NCI-H2029 treated with DMSO at 0.1 percent for 48 hours (cell line): ENCODE measurements at places on chromosomes 3 and 15.

GRCh38 chr3:59607656-59608055 lies 557.8 kb upstream of the CFAP20DC start:
- DNase-seq, result no peak

GRCh38 chr3:172449466-172450149 lies 1.4 kb upstream of the GHSR start:
- peak; percentile 22 for DNase-seq

- no peak for DNase-seq
Observed at GRCh38 chr15:55742498-55742926, 440 bp downstream of the PRTG start.

DNA sequence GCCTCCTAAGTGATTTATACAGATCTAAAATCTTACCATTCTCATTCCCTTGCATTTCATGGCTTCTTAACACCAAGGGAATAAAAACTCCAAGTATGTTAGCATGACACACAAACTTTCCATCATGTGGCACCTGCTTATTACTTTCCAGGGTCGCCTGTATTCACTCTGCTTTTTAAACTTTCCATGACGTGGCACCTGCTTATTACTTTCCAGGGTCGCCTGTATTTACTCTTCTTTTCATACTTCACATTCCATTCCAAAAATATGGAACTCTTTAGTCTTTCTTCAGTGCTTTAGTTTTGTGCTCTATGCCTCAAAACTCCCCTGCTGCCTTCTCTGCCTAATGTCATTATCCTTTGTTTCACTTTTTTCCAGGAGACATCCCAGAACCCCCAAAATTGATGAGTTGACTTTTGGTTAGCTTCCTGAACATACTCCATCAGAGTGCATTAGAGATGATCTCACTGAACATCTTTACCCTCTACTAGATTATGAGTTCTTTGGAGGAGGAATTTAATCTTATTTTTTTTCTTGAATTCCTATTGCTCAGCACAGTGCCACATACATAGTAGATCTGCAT lies 47.0 kb downstream of the CALML4 start:
- DNase-seq, result no peak

GRCh38 chr3:195269375-195270078 lies 1.4 kb downstream of the XXYLT1 start:
- no peak for DNase-seq

DNA sequence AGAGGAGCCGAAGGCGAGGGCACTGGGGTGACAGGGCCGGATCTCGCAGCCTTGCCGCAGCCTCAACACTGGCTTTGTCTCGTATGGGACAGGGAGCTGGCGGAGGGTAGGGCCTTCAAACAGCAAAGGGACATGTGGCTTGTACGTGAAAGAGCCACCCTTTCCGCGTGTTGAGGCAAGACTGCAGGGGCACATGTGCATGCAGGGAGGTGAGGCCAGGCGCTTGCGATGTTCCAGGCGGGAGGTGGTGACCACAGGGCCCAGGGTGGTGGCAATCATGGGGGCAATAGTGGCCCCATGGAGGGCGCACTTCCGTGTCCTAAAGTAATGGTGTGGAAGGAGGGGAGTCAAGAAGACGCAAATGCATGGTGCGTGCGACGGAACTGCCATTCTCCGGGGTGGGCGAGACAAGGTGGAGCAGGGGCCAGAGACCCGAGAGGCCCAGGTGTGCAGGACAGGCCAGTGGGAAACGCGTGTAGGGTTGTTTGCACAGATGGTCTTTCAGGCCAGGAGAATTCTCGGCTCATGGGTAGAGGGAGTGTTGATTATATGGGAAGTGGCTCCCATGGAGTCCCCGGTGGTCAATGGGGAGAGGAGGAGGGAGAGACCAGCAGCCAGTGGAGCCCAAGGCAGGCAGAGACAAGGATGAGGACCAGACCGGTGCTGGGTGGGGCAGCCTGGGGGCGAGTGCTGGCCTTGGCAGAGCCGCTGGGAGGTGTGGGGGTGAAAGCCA lies 45.8 kb upstream of the PCSK6 start:
- DNase-seq, result no peak

DNA sequence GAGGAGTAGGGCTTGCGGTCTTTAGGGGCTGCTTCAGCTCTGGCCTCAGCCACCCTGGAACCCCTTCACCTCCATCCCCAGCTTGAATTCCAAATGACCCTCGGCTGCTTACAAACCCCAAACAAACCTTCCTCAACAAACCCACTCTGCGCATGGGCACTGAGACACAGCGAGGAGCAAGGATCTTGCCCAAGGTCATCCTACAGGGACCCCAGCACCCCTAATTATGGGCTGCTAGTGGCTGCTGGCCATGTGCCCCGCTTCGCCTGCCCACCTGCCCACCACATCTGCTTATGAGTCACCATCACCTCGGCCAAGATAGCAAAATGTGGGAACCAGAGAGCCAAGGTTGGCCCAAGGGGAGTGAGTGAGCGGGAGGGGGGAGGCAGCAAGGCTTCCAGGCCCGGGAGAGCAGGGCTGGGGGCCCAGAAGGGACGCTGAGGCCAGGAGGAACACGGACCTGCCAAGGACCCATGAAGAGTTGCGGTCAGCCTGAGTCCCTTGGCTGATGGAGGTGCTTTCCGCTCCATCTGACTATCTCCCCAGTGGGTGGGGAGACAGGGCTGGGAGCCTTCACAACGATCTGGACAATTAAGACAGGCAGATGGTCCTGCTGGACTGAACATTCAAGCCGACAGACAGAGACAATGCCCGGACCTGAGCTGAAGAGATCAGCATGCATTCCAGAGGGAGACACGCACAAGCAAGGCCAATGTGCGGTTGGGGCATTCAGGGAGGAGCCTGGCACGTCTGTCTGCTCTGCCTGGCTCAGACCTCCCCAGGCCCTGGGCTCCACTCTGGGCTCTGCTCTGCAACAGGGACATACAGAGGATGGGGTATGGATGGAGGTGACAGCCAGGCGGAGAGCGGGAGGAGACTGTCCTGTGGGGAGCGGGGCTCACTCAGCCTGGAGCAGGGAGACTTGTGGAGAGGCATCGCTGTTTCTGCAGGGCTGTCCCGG lies 10.8 kb upstream of the GRIP2 start:
- no peak for DNase-seq

GRCh38 chr15:69313432-69314000 lies 14.8 kb downstream of the PAQR5 start:
- DNase-seq, result no peak

DNA sequence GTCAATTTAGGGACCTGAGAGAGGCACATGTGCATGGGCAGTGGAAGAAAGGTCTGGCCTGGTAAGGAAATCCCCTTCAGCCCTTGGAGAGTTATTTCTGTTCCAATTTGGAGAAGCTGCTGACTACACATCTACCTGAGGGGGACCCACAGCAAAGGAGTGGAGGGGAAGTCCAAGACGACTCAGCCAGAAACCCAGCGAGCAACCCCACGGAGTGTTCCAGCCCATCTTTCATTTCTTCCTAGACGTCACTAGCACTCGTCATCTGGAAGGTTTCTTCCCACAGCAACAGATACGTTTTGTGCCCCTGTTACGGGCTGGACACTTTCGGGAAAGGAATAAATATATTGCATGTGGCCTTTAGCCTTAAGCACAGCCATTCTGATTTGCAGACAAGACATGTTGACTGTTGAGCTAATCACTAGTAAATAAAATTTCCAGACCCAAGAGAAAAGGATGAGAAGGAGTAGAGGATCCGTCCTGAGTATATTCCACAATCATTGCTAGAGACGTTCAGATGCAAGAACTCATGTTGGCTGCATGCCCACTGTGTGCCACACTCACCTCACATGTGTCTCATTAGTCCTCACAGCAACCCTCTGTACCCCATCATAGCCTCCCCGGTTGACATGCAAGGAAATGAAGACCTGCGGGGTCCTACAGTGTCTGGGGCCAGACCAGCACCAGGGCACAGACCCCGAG lies 7.8 kb upstream of the FAM174B start:
- DNase-seq, result no peak

DNA sequence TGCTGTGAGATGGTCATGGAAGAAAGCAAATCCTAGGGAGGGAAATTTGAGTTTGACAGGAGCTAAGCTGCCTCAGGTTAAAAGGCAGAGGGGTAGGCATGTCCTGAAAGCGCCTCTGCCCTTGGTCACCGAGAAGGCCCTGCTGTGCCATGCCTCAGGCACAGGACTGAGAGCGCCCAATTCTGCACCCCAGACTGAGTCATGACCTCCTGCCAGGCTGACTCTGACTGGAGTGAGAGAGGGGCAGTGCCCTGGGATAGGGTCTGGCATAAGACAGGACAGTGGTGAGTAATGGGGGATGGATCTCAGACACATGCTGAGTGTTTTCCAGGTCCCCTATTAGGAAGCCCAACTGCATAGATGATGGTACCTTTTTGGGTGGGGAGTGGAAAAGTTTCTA lies 44.4 kb downstream of the EPHB1 start:
- DNase-seq, result no peak

DNA sequence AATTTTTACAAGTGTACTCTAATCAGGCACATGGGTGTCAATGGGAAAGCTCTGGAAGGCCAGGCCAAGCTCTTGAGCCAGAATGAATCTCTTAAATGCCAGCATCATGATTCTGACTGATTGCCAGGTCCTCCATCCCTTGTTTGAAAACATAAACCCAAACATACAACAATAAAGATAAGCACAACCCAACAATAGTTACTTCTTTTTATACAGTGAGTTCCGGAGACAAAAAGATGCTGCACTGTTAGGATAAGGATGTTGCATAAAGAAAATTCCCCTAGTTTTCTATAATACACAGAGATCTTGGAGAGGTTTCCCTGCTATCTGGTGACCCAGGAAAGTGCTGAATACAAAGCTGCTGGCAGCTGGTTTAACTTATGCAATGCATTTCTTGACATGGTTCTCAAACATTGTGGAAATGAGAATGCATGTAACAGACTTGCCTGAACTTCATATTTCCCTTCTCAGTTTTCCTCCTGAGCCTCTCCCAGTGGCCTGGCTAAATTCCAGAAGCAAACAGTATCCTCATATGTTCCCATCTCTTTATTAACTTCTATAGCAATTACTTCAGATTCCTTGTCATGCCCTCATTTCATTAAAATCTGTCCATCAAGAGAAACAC lies 180.1 kb upstream of the PRICKLE2 start:
- DNase-seq, result no peak

- no peak for DNase-seq
Observed at GRCh38 chr15:88083811-88084760, 172.5 kb downstream of the NTRK3 start.

- no peak for DNase-seq
Observed at GRCh38 chr3:141415953-141416352, 47.6 kb downstream of the ZBTB38 start.

GRCh38 chr15:90787881-90788280 lies 70.7 kb downstream of the BLM start:
- DNase-seq, result no peak

- no peak for DNase-seq
Observed at GRCh38 chr15:82530606-82531379, 9.5 kb downstream of the RPS17 start.

- no peak for DNase-seq
Observed at GRCh38 chr3:141952611-141953010, 76.2 kb downstream of the ATP1B3 start.

DNA sequence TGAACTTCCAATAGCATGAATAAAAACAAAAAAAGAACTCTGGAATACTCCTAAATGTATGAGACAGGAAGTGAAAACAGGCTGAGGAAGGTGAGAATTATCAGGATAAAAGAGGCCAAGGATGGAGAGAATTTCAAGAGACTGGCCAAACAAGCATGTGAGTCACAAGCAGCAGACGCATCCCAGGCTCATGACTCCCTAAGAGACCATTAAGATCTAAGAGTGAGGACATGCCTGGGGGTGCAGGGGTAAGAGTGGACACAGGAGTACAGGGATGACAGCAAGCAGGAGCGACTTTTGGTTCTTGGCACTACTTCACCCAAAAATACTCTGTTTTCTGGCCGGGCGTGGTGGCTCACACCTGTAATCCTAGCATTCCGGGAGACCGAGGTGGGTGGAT lies 7.1 kb downstream of the SCAMP2 start:
- no peak for DNase-seq

GRCh38 chr3:41518626-41519025 lies 319.3 kb downstream of the CTNNB1 start:
- no peak for DNase-seq

DNA sequence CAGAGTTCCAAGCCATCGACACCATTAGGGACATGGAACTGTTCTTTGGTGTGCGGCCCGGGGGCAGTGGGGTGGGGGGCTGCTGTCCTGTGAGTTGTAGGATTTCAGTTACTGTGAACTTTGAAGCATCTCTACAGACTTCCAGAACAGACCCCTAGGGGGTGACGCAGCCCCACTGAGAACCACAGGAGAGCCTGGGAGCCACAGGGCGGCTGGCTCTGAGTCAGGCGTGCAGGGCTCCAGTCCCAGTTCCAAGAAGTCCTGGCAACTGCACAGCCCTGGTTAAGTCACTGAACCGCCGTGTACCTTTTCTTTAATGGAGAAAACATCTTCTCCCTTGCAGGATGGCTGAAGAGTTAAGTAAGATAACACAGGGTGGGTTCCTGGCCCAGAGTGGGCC lies 23.5 kb upstream of the LRTM1 start:
- DNase-seq, result no peak

GRCh38 chr3:61627768-61628185 lies 66.4 kb downstream of the PTPRG start:
- no peak for DNase-seq

GRCh38 chr3:195093731-195094130 lies 177.2 kb downstream of the XXYLT1 start:
- DNase-seq, result no peak

DNA sequence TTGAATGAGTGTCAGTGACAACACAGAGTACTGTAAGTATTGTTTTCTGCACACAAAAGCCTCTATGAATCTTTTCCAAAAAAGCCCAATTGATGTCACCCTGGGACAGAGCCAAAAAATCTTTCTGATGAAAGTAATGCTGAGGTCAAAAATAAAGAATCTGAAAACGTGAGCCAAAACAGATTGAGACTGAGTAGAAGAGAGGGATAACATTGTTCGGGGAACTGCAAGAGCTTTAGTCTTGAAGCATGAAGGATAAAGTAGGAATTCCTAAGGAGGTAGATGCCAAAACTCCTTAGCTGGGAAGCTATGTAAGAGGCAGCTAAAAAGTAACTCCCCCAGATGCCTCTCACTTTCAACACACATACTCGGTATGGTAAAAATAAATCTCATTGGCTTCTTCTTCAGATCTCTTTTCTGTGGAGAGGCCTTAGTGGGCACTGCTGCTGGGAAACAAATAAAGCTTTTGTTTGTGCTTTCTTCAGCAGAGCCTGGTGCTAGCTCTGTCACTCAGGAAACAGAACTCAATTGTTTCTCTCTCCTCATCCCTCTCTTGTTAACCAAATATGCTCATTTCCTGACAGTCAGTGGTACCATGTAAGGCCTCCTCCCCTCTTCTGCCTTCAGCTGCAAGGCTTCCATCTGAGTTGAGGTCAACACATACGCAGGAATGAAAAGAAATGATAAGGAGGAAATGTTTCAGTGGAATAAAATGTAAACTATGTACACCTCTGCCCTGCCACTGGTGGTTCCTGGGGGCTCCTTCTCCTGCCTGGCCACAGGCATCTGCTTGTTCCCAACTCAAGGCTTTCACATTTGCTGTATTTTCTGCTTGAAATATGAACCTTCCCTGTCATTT lies 58.1 kb downstream of the CD200 start:
- DNase-seq, result no peak

DNA sequence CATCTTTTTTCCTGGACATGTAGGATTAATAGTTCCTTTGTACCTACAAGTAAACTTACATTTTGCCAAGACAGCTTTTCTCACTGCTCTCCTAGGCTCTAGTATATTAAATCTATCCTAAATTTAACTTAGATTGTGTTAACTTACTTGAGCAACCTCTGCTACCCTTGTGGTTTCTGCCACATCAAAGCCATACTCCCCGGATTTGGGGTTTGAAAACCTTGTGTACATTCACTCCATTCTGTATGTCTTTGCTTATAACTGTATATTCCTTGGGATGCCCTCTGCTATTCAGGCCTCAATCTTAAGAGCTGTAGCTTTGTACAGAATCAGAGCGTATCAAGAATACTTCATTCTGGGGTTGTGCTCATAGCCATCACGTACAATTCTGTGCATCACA lies 60.4 kb downstream of the ARIH1 start:
- DNase-seq, result no peak
